Calu3 (cell line): ENCODE measurements at places on chromosomes 7 and 10. TPM values are rescaled to one million over a fixed set of nuclear protein-coding genes. Genes with fewer than 3 reads are reported as not detected.

The ACHE gene
- total RNA-seq = 3.2 and 11.3 TPM in 2 replicates

The ACTA2 gene
- 1.0 and 1.1 TPM in 2 replicates for total RNA-seq

The GPR26 gene
- total RNA-seq = not detected in 2 replicates

GRCh38 chr10:10540398-10540797 is 477.3 kb upstream of the CELF2 start:
- no peak for DNase-seq

DNA sequence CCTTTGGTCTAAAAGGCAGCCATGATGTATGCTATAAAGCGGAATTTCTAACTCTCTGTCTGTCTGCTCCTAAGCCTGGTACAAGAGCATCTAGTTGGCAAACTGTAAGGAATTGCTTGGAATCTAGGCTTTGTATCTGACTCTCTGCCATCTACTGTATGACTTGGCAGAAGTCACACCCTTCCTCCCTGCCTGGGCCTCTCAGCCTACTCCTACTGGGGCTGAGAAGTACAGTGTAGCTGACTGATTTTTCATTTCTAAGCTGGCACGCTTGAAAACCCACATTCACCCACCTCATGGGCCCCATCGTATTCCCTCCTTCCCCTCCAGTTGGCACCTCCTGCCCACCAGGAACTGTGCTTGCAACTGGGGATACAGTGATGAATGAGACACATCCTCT is 435.2 kb downstream of the PLXNA4 start:
- DNase-seq = no peak
